B cell (primary cell): ENCODE measurements at places on chromosomes 3 and 15. TPM values are rescaled to one million over a fixed set of nuclear protein-coding genes. Genes with fewer than 3 reads are reported as not detected.

DNA sequence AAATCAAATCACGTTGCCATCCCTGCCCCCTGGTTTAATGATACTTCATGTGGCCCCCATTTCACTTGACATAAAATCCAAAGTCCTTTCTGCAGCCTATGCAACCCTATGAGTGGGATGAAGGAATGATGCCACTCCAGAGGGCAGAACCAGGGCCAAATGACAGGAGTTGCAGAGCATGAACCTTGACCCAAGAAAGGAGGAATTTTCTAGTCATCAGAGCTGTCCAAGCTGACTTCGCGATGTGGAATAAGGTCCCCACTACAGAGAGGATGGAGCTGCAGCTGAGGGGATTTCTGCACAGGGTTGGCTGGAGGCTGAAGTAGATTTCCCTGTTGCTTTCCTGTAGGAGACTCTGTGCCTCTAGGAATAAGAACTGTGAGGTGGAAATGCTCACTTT, 15.8 kb upstream of the EPHB3 start:
- DNase-seq, result no peak

GRCh38 chr15:85706779-85707518, 87.8 kb downstream of the KLHL25 start:
- DNase-seq, result peak; percentile 82

GRCh38 chr3:19399836-19400235, 251.5 kb downstream of the KCNH8 start:
- DNase-seq, result no peak

PP2D1 gene
- not detected in 2 replicates for total RNA-seq

- DNase-seq, result peak; percentile 67
Observed at GRCh38 chr15:64883997-64884511, 27.6 kb upstream of the ANKDD1A start.

ALCAM gene
- total RNA-seq, result 23.8 and 25.5 TPM in 2 replicates
